ENCODE measurements at places on chromosomes 13 and 19. TPM values are rescaled to one million over a fixed set of nuclear protein-coding genes. Genes with fewer than 3 reads are reported as not detected.

GRCh38 chr19:52398081-52398441 lies 412 bp downstream of the ZNF528 start:
- peak; percentile 13 for DNase-seq

GRCh38 chr13:94996445-94996844 lies 284.1 kb upstream of the SOX21 start:
- no peak for DNase-seq

AXL gene
- 254 TPM for total RNA-seq

NTN5 gene
- not detected for total RNA-seq

All from LHCN-M2 (cell line).